ENCODE measurements at places on chromosomes 6 and 20.
A peak's percentile ranks its signal among the peaks of the same experiment; 100 is the strongest.

GRCh38 chr6:53244958-53245357 lies 96.3 kb upstream of the GCM1 start:
- peak; percentile 16 for DNase-seq

- no peak for DNase-seq
These were observed 6.4 kb upstream of the TRIM38 start for GRCh38 chr6:25956226-25956625.

DNA sequence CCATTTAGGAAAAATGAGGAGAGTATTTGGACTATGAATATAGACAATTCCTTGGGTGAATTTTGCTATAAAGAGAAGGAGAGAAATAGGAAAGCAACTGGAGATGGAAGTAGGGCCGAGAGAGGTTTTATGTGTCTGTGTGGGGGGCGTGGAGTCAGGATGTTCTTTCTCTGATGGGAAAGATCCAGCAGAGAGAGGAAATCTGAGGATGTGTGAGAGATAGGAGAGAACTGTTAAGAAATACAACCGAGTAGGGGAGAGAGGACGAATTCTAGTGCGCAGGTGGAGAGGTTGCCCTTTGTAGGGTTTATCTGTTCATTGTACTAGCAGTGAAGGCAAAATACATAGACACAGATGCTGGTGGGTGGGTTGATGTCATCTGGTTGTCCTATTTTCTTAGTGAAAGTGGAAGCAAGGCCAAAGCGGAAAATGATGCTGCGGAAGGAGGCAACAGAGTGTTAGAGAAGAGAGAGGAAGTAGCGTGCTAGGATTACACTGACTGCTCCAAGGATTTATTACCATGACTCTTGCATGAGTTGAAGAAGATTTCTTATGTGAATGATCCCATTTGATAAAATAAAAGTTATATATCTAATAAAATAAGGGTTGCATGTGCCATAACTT lies 57.7 kb downstream of the CLVS2 start:
- DNase-seq = no peak

- peak; percentile 59 for DNase-seq
These were observed 8.8 kb downstream of the CLDN20 start for GRCh38 chr6:155272353-155273232.

- peak; percentile 16 for DNase-seq
These were observed 8.6 kb upstream of the TRIB3 start for GRCh38 chr20:371755-372542.

DNA sequence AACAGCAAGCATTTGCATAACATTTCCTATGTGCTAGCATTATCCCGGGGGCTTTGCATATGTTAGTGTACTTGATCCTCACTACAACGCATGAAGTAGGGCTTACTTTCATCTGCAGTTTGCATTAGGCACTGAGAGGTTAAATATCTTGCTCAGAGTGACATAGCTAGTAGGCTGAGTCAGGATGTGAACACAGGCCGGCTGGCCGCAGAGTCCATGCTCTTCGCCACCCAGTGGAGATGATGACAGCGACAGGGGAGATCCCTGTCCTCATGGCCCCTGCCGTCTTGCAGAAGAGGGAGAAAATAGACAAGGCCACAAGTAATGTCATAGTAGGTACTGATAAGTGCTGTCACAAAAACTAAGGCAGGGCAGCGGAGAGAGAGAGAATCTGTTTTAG lies 46.9 kb downstream of the LYRM4 start:
- DNase-seq = no peak

DNA sequence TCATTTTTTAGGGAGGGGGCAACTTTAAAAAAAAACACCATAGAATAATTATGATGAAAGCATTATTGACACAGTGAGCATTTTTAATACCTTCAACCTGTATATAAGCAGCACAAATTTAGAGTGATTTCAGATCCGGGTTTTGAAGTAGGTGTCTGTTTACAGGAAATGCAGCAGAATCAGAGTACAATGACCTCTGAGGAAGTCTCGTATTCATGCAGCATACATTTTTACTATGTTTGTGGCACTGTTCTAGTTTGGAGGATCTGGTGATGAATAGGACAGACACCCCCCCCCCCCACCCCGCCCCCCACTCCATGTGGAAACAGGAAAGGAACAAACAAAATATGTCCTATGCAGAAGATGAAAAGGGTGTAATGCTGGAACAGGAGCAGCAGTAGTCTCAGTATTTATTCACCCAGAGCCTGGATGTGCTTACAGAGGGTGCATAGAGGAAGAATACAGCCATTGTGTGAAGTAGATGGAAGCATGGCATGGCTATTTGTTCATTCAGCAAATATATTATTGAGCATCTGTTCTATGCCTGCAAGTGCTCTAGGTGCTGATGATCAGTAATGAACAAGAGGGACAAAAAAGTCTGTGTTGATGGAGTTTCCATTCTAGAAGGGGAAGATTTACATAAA lies 19.7 kb downstream of the VAPB start:
- DNase-seq = no peak

DNA sequence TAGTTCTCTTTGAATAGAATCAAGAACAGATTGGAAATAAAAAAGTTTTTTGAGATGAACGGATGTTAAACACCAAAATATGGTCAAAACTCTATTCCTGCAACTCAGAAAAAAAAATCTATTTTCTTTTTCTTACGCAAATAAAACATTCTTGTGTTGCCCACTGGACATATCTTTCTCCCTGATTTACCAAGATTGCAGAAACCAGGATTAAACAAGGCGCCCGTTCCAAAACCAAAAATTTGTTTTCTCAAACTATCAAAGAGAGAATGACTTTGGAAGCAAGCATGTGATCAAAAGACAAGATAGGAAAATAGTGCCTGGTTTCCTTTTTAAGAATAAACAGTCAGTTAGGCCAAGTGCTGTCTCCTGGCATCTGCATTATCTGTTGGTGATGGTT lies 273.1 kb downstream of the CLIC5 start:
- DNase-seq = no peak

DNA sequence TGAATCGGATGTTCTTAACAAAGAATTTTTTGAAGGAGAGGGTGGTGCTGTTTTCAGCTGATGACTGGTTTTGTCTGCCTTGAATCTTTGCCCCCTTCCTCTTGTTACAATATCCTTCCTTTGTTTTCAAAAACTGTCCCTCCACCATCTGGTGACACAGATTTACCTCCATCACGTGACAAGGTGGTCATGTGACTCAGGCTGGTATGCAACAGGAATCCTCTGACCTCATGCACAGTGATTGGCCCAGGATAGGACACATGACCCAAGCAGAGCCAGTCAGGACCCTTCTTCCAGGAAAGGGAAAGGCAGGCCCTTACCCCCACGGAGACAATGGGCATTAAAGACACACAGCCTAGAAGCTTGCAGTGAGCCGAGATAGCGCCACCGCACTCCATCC lies 84.7 kb upstream of the MC3R start:
- DNase-seq = no peak

DNA sequence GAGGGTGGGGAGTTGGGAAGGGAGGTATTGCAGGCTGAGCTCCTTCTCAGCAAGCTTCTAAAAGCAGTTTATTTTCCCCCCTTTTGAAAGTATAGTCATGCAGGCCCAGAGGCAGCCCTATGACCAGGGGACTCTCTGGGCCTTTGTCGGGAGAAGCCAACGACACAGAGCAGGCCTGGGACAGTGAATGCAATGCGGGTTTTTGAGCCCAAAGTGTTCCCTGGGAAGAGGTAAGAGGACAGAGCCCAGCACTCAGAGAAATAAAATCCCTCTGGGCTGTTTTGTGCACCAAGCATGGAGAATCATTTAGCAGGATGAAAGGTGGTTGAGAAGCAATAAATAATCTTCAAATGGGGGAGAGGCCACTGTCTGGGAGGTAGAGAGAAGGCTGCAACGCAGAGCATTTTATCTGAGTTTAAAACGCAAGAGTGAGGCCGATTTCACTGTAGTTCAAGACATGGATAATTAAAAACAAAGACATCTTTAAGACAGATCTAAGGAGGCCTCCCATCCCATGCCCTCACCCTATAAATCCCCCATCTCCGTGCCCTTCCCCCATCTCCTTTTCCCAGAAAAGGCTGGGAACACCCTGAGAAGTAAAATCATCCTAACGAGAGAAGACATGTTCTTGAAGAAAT lies 237.5 kb downstream of the CDC5L start:
- DNase-seq = no peak

- no peak for DNase-seq
These were observed 74.8 kb upstream of the TOP1 start for GRCh38 chr20:40953856-40954255.

- no peak for DNase-seq
These were observed 69.1 kb downstream of the NRSN1 start for GRCh38 chr6:24194978-24195700.

DNA sequence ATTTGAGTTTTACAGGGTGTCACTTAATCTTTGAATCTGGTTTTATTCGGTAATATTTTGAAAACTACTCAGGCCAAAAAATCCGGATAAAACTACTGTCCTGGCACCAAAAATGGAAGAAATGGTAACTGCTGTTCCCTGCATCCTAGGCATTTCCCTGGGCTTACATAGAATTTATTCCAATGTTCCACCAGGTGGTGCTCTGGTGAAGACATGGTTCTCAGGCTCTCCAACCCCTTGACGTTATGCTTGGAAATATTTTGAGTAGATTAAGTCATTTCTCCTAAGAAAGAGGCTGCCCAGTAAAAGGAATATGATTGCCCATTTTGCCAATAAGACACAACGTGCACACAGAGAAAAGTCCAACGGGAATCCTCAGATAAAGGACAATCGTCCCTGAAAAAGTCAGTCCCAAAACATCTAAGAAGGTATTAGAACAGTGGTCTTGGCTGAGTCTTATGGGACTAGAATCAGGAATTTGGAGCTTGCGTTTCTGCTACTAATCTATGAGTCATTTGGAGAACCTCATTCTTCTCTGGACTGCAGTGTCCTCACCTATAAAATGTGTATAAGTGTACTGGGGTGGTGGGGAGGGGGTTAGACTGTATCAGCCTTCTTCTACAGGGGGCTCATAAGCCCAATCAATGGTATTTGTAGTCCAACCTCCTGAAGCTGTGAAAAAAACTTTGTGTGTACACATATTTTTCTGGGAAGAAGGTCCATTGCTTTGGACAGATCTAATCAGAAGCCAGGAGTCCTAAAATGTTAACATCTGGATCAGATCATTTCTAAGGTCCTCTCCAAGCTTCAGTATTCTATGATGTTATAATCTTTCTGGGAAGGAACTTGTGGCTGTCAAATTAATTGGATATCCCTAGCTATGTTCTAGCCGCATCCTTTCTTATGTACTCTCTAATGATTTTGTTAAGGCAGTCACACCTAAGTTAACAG lies 131.0 kb upstream of the BMP2 start:
- peak; percentile 53 for DNase-seq

GRCh38 chr6:104326173-104327001 lies 533.3 kb downstream of the HACE1 start:
- no peak for DNase-seq

GRCh38 chr6:30656513-30656912 lies 9.6 kb downstream of the C6orf136 start:
- DNase-seq = no peak

DNA sequence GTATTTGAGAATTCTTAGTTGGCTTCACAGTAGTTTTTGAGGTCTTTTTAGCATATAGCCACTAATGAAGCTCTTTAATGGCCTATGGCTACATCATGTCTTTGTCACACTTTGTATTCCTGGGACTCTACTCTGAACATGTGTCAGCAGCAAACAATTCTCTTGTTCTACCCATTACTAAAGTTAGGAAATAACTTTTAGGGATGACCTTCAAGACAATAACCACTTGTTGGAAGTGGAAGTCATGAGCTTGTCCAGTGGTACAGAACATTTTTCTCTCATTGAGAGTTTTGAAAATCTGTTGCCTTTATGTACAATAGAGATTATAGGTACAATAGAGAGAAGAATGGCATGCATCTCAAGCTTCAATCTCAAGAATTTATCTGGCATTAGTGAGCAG lies 571.6 kb upstream of the JAG1 start:
- no peak for DNase-seq

GRCh38 chr6:119511024-119511423 lies 161.5 kb upstream of the MAN1A1 start:
- no peak for DNase-seq

DNA sequence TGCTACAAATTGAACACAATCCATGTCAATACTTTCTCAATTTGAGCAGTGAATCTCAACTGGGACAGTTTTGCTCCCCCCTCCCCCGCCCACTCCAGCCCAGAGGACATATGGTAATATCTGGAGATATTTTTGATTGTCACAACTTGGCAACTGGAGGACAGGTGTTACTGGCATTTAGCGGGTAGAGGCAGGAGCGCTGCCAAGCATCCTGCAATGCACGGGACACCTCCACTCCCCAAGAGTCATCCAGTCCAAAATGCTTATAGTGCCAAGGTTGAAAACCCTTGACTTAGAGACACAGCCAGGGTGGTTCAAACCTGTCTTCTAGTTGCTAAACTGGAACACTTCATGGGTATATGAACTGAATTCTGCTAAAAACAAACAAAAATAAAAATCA lies 26.9 kb upstream of the LRRC1 start:
- no peak for DNase-seq

- DNase-seq = no peak
These were observed 102.8 kb upstream of the BEND3 start for GRCh38 chr6:107218142-107218541.

DNA sequence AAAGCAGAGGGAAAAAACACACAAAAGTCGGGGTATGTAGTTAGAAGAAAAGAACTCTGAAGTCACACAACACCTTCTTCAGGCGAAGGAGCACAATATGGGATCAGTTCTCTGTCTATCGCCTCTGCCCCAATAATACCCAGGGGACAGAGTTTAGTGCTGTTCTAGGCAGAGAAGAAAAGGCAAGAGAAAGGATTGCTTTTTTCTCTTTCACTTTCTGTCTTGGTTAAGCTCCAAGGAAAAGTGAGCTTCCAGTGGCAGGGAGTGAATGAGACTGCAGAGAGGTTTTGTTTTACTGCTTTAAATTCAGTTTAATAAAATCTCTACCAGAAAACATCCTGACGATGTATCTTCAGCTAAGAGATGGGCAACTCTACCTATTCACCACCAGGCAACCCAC lies 86.6 kb upstream of the STXBP5 start:
- DNase-seq = peak; percentile 20

DNA sequence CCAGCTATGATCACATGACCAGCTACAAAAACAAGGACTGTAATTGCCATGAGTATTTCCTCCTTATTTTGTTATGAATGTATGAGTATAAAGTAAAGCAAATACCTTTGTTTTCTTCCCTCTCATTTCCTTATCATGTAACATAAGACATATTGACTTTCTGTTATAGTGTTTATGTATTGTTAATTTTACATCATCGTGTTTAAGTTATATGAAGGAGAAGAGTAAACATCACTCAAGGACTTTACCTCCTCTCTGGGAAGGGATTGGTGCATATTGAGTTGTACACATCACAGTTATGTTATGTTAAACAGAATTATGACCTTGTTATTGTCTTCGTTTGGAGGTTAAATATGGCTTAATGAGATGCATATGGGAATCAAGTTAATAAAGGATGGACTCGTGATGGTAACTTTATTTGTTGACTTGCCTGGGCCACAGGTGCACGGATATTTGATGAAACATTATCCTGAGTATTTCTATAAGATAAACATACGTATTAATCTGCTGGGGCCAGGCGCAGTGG lies 57.3 kb upstream of the CNKSR3 start:
- no peak for DNase-seq

- no peak for DNase-seq
These were observed 25.0 kb upstream of the C6orf62 start for GRCh38 chr6:24743944-24744335.

All from muscle of arm (tissue), 14 donors.